ENCODE measurements at places on chromosomes 1 and 21.

DNA sequence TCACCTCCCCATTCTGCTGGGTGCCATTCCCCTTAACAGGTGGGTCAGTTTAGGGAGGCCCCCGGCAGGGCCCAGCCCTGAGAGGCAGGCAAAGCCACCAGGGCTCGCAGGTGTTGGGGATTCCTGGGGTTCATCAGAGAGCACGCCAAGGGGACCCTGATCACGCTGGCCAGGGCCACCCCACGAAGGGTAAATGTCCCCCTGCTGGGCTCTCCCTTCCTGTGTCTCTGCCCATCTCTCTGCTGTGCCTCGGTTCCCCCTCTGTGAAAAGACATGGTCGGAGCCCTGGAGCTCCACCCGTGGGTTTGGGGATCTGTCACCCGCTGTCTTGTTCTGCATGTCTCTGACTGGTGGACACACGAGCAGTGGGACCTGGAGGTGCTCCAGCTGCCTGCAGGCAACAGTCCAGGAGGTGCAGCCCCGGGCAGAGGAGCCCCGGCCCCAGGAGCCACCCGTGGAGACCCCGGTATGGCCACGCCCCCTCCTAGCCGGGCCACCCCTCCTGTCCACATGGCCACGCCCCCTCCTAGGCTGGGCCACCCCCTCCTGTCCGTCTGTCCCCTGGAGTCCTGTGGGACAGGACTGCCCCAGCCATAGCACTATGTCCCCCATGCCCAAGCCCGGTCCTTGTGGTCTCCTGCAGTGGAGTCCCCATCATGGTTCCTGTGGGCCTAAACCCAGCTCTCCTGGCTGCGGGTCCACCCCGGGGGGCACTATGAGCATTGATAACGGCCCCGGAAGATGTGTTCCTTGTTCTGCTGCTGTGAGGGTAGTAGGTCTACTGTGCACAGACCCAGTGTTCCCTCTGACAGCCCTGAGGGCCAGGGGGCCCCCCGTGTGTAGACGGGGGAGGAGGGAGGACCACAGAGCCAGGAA, 6.5 kb downstream of the AIRE start:
- DNase-seq, result no peak

DNA sequence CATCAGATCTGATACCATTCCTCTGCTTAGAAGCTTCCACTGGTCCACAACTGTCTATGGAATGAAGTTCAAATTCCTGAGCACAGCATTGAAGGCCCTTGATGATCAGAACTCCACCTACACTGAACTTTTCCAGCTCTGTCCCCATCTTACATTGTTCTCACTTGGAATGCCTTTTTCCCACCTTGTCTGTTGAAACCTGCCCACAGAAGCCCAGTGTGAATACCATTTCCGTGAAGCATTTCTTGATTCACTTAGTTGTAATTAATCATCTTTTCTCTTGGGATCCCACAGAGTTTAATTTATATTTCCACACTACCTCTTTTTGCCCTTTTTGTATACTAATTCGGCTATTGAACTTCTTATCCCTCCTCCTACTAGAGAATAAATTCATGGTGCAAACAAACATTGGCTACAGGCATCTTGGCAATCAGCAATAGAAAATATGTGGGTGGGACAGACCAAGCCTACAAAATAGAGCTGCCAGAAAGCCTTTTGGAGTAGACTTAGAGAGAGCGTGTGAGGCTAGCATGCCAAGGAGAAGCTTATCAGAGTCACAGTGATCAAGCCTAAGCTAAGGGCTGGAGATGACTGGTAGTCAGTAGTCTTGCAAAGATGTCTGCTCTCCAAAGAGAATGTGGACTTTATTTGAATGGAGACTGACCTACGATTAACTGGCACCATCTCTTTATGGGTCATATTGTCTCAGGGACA, 26.1 kb downstream of the NHLH2 start:
- no peak for DNase-seq

GRCh38 chr1:52588027-52588426, 14.1 kb upstream of the GPX7 start:
- DNase-seq, result no peak

DNA sequence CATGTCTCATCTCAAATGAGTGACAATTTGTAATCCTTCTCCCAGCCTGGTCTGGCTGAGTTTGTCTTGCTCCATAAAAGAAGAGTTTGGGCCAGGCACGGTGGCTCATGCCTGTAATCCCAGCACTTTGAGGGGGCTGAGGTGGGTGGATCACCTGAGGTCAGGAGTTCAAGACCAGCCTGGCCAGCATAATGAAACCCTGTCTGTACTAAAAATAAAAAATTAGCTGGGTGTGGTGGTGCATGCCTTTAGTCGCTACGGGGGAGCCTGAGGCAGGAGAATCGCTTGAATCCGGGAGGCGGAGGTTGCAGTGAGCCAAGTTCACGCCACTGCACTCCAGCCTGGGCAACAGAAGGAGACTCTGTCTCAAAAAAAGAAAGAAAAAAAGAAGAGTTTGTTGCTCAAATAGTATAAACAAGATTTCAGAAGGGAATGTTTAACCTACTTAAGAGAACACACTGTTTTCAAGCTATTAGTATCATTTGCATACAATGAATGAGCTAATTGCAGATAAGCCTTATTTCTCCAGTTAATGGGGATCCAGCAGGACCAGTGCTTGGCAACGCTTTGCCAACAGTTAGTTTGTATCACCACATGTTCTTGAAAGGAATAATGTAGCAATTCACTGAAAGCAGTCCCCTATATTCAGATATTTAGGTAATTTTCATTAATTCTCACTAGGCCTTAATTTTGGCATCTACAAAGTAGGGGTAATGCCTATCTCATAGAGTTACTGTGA, 15.9 kb downstream of the KLHDC7A start:
- no peak for DNase-seq

DNA sequence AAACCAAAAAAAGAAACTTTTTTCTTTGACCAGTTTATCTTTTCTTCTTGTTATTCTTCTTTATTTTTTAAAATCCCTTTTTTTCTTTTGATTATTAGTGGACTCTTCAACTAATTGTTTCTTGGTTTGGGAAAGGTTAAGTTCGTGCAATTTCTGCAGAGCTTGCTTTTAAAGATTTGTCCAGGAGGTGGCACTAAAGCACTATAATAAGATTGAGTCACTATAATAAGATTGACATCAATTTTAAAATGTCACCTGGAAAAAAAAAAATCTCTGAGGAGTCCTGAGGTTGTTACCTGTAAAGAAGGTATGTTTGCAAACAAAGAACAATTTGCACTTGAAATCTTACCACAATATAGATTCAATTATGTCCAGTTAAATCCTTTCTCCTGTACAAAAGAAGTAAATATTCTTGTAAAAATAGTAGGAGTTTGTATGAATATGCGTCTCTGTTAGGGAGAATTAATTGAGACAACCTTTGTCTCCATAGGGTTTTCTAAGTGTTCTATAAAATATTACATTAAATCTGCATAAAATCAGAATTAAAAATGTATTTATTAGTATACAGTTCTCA, 166.7 kb downstream of the ADGRL4 start:
- DNase-seq, result peak; percentile 40

DNA sequence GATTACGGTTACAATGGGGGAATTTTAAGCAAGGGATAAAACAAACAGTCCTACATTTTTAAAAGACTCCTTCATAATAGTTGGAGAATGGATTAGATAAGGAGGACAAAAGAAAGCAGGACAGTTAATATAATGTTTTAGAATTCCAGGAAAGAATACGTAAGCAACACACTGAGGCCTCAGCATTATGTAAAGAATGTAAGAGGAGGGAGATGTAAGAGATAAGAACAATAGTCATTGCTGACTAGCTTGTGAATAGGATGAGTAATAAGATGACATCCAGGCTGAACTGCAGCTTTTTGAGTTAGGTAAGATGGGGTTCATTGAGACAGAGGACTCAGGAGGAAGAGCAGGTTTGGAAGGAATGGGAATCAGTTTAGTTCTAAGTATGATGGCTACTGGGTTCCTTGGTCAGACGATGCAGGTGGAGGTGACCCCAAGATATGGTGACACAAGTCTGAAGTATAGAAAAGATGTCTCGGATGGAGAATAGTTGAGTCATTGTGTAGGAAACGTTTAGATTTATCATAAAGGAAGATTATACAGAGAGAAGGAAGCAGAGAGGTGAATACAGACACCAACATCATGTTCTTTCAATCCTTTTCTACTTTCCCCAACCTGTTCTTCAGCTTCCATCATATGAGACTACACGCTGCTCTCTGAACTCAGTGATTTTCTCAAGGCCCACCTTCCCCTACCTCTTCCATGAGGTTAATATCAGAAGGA, 372.8 kb downstream of the PTBP2 start:
- no peak for DNase-seq

Data from NB4 (cell line).